ENCODE measurements at places on chromosomes 2 and 18. TPM values are rescaled to one million over a fixed set of nuclear protein-coding genes. Genes with fewer than 3 reads are reported as not detected.
A peak's percentile ranks its signal among the peaks of the same experiment; 100 is the strongest.

DNA sequence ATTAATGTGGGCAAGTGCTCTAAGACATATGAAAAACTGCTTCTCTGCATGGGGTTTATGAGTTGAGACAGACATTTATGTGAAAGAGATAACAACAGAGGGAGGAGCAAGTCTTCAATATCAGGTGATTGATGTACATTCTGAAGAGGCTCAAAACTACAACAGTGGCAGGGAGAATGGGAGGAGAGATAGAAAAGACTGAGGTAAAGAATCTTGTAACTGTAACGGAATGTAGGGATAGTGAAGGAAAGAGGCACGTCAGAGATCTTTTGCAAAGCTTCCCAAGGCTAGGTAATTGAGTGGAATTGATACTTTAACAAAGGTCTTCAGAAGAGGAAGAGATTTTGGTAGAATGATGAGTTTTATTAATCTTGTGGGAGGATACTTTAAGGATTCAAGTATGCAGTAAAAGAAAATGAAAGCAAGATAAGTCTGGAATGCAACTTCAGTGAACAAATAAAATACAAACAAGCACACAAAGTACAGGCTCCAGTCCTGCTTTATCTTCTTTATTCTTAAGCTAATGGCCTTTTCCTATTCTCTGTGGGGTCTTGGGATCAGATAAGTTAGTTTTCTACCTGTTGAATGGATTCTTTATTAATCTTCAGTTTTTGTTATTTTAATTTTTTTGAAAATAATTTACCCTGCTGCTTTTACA, 15.0 kb downstream of the SMAD4 start:
- DNase-seq: no peak

DNA sequence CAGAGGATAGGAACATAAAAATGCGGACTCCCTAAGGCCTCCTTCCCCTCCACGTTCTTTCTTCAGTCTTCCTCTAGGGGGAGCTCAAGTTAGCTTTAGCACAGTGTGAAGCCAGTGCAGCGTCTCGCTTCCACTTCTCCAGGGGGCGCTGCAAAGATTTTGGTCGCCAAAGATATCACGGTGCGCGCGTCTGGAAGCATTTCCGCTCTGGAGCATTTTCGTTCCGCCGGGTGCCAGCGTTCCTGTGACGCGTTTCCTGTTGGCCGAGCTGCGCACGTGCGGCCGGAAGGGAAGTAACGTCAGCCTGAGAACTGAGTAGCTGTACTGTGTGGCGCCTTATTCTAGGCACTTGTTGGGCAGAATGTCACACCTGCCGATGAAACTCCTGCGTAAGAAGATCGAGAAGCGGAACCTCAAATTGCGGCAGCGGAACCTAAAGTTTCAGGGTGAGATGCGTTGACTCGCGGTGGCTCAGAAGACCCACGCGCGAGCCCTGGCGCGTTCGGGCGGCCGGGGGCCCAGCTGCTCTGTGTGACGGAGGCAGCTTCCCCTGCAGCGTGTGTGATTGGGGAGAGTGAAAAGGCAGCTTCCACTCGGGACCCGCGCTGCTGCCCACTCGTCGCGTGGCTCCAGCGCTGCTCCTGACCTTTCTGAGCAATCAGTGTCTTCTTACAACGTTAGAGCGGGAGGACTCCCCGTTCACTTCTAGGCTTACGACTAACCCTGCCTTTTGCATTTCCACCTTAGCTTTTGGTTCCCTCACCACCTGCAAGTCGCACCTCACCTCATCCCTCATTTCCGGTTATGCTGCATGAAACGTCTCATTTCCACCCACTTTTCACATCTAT, at the start of gene DDX18:
DDX18 (plus strand) TSS at position 275 of the 848 bp plus-strand sequence; CDS start at position 362, 87 bp downstream.
- peak; percentile 97 for DNase-seq

Gene RAD51AP2
- total RNA-seq: 0.07 TPM

DNA sequence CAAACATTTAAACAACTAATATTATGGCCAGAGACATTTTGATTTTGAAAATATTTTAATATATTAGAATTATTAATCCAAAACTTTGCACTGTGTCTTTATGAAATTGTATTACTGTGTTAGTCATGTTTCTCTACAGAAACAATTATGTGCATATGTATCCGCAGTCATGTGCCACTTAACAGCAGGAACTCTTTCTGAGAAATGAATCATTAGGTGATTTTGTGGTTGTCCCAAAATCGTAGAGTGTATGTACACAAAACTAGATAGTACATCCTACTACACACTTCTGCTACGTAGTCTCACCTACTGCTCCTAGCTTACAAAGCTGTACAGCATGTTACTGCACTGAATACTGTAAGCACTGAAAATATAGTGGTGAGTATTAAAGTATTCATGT, 479.2 kb upstream of the DSEL start:
- DNase-seq: no peak

Gene DNAJB2
- total RNA-seq: 95.4 TPM

Gene LNPK
- 26.8 TPM for total RNA-seq

GRCh38 chr2:200301953-200302858, 4.3 kb upstream of the SPATS2L start:
- DNase-seq: no peak

GRCh38 chr2:206173147-206173546, 13.5 kb downstream of the EEF1B2 start:
- no peak for DNase-seq

- DNase-seq: no peak
Observed at GRCh38 chr18:79400591-79401381, 5.1 kb downstream of the NFATC1 start.

- DNase-seq: no peak
Observed at GRCh38 chr2:54424555-54425163, 31.5 kb upstream of the SPTBN1 start.

Gene ZNF516
- total RNA-seq: 24.8 TPM

Gene NTSR2
- total RNA-seq: not detected

DNA sequence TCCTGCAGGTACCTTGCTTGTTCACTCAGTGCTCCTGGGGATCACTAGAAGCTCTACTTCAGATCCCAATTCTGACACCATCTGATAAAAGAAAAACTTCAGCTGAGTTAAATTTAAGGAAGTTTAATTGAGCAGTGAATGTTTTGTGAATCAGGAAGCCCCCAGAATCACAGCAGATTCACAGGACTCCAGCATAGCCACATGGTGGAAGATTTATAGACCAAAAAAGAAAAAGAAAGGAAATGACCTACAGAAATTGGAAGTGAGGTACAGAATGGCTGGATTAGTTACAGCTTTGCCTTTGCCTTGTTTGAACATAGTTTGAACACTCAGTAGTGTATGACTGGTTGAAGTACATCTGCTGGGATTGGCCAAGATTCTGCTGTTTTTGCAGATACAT, 182.7 kb upstream of the SCN7A start:
- no peak for DNase-seq

DNA sequence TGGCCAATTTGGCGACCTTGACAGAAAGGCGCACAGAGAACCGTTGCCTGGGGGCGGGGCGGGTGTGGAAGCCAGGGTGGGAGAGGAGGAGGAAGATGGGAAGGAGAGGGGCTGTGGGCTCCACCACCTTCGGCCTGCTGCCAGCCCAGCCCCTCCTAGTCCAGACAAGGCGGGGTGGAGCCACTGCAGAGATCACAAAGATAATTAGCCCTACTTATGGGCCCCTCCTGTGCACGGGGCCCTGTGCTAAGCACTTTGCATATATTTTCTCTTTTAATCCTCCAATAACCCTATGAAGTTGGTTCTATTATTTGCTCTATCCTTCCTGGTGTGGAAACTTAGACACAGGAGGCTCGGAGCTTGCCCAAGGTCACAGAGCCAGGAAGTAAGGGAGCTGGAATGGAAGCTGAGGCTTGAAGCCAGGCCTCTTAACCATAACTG, 13.7 kb upstream of the ECEL1 start:
- no peak for DNase-seq

Gene ACADL
- total RNA-seq: 2.8 TPM

Measured in heart left ventricle (tissue), 16 donors.